ENCODE measurements at places on chromosomes 5 and 9. TPM values are rescaled to one million over a fixed set of nuclear protein-coding genes. Genes with fewer than 3 reads are reported as not detected.
A peak's percentile ranks its signal among the peaks of the same experiment; 100 is the strongest.

DNA sequence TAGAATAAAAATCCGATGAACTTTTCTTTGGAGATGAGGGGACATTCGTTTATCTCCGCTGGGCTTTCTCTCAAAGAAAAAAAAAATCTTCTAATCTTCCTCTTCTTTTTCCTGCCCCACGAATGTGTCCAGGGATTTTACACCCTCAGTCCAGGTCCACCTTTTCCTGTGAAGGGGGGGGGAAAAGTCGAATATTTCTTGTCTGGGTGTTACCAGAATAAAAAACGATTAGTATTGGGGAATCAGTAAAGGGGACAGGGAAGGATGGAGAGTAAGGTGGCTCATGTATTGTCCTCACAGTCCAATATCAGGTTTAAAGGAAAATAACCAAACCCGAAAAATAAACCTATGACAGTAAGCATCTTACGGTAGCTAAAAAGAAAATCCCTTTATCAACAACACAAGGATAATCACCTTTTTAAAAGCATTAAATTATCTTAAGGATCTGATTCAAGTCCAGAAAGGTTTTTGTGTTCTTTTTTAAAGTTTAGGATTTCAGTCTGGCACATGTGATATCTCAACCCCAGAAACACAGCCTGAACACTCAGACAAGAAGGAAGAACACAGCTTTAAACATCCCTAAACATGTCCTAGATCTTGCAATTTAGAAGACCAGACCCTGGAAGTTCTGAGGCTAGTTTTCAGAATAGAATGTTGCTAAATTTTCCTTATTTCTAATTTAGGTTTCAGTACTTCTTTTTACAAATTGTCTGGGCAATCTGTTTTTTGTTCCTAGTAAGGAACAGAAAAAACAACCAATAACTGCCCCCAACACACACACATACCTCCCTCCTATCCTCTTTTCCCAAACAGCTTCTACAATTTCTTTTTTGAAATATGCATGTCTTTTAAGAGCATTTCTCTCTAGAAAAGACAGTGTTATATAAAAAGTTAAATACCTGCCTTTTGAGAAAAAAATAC, 1.2 kb downstream of the ZNF608 start:
- no peak for DNase-seq

- no peak for DNase-seq
Measured at GRCh38 chr5:122507581-122507980, 195.5 kb downstream of the SNCAIP start.

- DNase-seq: no peak
Measured at GRCh38 chr5:37121465-37121864, 127.7 kb downstream of the CPLANE1 start.

- DNase-seq: no peak
Measured at GRCh38 chr9:34328500-34328986, 525 bp downstream of the KIF24 start.

The CDC20B gene
- not detected for total RNA-seq

- no peak for DNase-seq
Measured at GRCh38 chr5:122844136-122844909, 1.1 kb upstream of the SNX24 start.

GRCh38 chr5:75335952-75336614, 937 bp upstream of the HMGCR start:
- DNase-seq: no peak

GRCh38 chr5:34941936-34942335, 12.6 kb downstream of the DNAJC21 start:
- DNase-seq: no peak

DNA sequence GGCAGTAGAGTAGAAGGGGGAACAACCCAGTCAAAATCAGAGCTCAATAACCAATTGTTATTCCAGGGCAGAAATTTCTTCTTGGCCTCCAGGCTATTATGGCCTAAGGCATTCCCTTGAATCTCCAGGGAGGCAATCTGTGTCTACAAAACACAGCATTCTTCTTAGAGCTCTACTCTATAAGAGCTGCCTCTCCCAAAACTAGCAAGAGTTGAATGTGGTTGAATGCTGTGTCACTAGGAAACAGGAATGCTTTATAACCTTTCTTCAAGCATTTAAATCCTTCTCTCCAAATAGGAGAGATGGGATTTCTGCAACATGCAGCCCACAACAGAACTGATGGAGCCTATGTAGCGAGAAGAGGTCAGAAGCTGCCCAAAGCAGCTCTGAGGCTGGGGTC, 97.1 kb upstream of the APC start:
- no peak for DNase-seq

- DNase-seq: no peak
Measured at GRCh38 chr9:104633976-104634520, 16.0 kb upstream of the OR13C9 start.

The HEXB gene
- 95.7 TPM for total RNA-seq

GRCh38 chr5:121897341-121897740, 45.7 kb downstream of the FTMT start:
- no peak for DNase-seq

The ADAMTS12 gene
- total RNA-seq: 2.1 TPM

The IL7R gene
- 0.65 TPM for total RNA-seq

The VLDLR gene
- 134 TPM for total RNA-seq

- no peak for DNase-seq
Measured at GRCh38 chr5:94407023-94407422, 211.4 kb downstream of the KIAA0825 start.

- no peak for DNase-seq
Measured at GRCh38 chr9:113388833-113389232, 12.0 kb upstream of the HDHD3 start.

- no peak for DNase-seq
Measured at GRCh38 chr5:96279801-96280542, 153.1 kb downstream of the PCSK1 start.

DNA sequence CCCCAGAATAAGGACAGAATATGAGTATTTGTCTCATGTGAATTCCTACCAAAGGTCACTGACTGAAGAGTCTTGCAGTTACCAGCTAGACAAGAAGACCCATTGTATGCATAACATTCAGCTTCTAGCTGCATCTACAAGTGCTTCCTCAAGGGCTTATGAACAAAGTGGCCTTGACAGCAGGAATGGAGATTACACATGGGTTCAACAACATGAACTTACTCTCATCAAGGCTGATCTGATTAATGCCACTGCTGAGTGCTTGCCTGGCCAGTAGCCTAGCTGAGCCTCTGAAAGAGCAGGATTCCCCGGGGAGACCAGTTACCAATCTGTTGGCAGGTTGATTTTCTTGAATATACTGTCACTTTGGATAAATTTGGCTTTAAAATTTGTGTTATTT, 76.7 kb upstream of the CHD1 start:
- DNase-seq: no peak

The LCN6 gene
- 22.2 TPM for total RNA-seq

DNA sequence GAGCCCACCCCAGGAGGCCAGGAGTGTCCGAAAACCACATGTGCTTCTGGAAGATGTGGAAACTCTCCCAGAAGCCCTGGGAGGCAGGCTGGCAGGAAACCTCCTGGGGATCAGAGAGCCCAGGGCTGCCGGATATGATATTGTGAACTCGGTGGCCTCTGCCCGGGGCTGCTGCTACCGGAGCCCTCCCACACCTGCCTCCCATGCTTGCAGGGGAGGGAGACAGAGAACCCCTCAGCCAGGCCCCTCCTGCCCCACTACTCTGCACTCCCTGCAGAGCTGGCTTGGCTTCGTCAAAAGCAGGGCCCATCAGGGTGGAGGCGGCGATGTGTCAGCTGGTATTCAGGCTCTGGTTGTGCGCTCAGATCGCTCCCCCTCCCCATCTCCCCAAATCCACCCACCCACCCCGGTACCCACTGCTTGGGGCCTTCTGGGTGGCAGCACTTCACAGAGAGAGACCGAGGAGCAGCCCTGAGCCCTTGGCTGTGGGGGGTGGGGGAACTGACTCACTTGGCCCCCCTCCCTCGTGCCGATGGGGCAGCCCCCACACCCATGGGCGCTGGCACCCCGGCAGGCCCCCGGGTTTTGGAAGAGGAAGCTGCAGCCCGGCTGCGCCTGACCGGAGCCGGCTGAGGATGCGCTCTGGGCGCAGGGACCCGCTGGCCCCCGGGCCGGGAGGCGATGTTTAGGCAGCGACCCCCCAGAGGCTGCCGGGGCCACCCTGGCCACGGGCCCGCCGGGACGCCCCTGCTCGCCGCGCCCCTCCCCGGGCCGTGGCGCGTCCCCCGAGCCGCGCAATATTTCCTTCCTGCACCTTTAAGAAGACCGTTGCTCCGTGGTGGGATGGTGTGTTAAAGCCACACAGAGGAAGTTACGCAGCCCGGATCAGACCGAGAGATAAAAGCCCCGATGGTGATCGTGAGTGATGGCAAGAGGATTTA, 786 bp upstream of the NTNG2 start:
- DNase-seq: peak; percentile 70

GRCh38 chr5:143258559-143259253, 144.8 kb downstream of the NR3C1 start:
- DNase-seq: no peak

DNA sequence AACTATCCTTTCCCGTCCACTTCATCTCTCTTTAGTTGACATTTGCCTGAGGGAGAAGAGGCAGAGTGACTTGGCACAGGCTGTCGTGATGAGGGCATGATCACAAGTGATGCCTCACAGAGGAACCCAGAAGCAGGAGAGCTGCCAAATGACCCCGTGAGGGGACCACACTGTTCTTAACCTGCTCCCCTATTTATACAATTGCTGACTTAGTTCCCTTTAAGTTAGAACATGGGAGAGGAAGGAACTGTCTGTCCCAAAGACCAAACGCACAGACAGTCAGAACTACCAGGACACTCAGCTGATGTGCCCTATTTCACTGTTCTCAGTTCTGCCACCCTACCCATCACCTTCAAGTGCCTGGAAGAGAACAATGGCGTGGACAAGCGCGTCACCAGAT, 73.7 kb downstream of the SLC1A3 start:
- no peak for DNase-seq

The PLEKHG4B gene
- total RNA-seq: not detected

GRCh38 chr5:7393921-7394799, 1.8 kb upstream of the ADCY2 start:
- DNase-seq: no peak

GRCh38 chr5:69454460-69455249, 37.9 kb upstream of the OCLN start:
- DNase-seq: no peak

The PPP1R26 gene
- 18.5 TPM for total RNA-seq

- no peak for DNase-seq
Measured at GRCh38 chr9:68706363-68707201, 1.5 kb downstream of the PIP5K1B start.

The C9 gene
- not detected for total RNA-seq

DNA sequence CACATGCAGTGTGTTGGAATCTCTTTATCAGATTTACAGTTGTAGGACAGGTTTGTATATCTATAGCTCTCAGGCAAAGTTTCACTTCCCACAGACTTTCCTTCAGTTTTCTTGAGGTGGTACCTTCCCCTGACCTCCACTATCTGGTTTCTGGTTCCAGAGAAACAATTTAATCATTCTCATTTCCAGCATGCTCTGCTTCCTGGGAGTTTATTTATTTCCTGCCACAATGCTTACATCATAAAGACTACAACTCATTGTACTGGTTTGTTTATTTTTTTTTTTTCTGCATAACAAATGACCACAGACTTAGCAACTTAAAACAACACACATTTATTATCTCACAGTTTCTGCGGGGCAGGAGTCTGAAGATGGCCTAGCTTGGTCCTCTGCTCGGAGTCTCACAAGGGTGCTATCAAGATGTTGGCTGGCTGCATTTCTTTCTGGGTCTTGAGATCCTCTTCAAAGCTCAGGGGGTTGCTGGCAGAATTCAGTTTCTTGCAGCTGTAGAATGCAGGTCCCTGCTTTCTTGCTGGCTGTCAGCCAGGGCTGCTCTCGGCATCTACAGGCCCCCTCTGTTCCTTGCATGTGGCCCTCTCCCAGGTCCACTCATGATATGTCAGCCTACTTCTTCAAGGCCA, 247.7 kb downstream of the ENC1 start:
- no peak for DNase-seq

The KCNV2 gene
- not detected for total RNA-seq

The NME5 gene
- total RNA-seq: 3.9 TPM

DNA sequence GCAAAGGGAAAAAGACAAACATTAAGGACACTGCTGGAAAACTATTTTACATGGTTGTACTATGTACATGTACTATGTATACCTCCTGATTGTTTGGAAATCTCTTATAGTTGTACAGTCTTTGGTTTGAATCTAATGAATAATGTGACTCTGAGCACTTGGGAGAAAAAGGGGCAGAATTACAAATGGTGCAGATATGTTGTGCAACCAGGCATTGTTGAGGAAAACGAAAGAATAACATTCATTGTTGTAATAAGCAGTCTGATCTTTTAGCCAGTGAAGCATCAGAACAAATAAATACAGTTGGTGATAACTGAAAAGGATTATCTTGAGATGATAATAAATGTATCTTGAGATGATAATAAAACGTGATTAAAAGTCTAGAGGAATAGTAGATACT, 87.2 kb downstream of the CSNK1G3 start:
- no peak for DNase-seq

The ELOVL7 gene
- 0.46 TPM for total RNA-seq

The SNX30 gene
- total RNA-seq: 5.0 TPM

The IL5 gene
- total RNA-seq: not detected

DNA sequence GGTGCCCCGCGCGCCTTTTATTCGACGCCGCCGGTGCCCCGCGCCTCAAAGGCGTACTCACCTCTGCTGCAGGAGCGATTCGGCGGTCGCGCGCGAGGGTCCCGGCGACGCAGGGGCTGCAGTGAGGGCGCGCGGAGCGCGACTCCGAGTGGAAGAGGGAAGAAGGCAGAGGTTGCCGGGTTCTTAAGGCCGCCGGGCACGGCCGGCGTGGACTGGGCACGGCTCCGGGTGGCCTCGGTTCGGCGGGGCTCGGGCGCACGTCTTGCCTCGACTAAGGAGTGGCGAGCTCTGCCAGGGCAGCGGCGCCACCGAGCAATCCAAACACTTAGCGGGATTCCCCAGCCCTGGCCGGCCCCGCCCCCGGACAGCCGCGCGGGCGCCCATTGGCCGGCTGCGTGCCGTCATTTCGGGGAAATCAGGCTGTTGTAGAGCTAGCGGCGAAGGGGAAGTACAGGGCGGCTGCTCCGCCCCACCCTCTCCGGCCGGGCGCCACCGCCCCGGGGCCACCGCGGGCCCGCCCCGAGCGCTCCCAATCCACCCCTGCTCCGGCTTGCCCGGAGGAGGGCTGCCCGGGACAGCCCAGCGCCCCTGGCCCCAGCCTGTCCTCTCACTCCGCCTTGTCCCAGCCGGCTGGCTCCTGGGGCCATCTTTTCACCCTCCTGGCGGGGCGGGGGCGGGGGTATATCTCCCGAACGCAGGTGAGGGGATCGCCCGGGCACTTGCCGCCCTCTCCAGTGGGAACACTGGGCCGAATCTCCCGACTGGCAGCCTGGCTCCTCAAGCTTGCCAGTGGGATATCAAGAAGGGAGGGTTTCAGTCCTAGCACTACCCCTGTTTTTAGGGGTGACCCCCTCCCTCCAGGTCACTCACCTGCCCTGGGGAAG, at the start of gene IRF1:
Gene IRF1, minus strand, starts transcription at position 290 of the 884 bp plus-strand sequence. CDS start 1,295 bp downstream, outside the sequence.
- DNase-seq: peak; percentile 97

- DNase-seq: no peak
Measured at GRCh38 chr9:71743217-71743705, 25.1 kb downstream of the CEMIP2 start.

GRCh38 chr9:84230355-84231145, 110.0 kb downstream of the SLC28A3 start:
- DNase-seq: no peak

Data from Right ventricle myocardium inferior (tissue), 1 donor.